ENCODE measurements at places on chromosomes 12 and 14. TPM values are rescaled to one million over a fixed set of nuclear protein-coding genes. Genes with fewer than 3 reads are reported as not detected.

The PTCSC3 gene
- total RNA-seq: not detected

The LRCOL1 gene
- total RNA-seq: not detected

The VSX2 gene
- not detected for total RNA-seq

The IRAK3 gene
- 0.37 TPM for total RNA-seq

The SPPL3 gene
- 46.9 TPM for total RNA-seq

The SMIM41 gene
- total RNA-seq: 0.24 TPM

The PRH2 gene
- total RNA-seq: not detected

The KRT8 gene
- total RNA-seq: 16.2 TPM

The HPD gene
- total RNA-seq: not detected

The OR4E2 gene
- total RNA-seq: 10.8 TPM

The CACNA1C gene
- 5.2 TPM for total RNA-seq

The KRT6C gene
- not detected for total RNA-seq

The AKAP3 gene
- 1.7 TPM for total RNA-seq

The PPFIBP1 gene
- total RNA-seq: 49.1 TPM

The EMP1 gene
- total RNA-seq: 39.9 TPM

The SPTSSA gene
- total RNA-seq: 20.9 TPM

The ESRRB gene
- 0.47 TPM for total RNA-seq

The SERPINA1 gene
- total RNA-seq: not detected

The NFATC4 gene
- total RNA-seq: 38.1 TPM

Data from A673 (cell line).